ENCODE measurements at places on chromosomes 5 and 9.

DNA sequence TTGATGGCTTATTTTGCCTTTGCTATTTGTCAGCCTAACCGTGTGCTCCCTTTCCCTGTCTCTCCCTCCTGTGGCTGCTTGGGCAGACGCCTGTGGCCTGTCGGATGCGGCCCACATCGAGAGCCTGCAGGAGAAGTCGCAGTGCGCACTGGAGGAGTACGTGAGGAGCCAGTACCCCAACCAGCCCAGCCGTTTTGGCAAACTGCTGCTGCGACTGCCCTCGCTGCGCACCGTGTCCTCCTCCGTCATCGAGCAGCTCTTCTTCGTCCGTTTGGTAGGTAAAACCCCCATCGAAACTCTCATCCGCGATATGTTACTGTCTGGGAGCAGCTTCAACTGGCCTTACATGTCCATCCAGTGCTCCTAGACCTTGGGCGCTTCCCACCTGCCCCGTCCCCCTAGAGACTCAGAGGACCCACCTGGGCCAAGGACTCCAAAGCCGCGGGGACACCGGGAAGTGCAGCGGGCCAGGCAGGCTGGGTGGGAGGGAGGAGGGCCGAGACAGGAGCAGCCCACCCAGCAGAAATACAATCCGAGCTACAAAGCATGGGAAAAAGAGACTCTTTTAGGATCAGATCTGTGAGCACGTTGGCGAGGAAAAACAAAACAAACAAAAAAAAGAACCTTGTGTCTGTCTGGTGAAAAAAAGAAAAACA is 10.6 kb downstream of the NR2F1 start:
- no peak for DNase-seq

- DNase-seq, result no peak
These were observed 52.5 kb upstream of the BOD1 start for GRCh38 chr5:173668910-173669309.

GRCh38 chr5:136605638-136606037 is 240.3 kb upstream of the TRPC7 start:
- no peak for DNase-seq

- DNase-seq, result no peak
These were observed 2.3 kb upstream of the GNAQ start for GRCh38 chr9:78033870-78034269.

DNA sequence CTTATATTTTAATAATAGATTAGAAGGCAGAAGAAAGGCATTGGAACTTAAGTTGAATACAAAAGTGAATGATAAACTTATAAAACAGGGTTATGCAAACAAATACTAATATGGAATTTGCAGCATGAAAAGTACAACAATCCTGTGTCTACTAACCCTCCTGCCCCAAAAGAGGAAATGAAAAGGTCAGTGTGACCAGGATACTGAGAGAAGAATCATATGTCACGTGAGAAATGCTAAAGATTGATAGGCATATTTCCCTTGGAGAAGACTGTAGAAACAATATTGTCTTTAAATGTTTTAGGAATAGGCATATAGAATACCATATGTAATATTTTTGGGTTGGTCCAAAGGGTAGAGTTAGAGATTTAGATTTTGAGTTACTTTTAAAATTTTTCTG is 3.8 kb downstream of the WDR36 start:
- DNase-seq, result no peak

DNA sequence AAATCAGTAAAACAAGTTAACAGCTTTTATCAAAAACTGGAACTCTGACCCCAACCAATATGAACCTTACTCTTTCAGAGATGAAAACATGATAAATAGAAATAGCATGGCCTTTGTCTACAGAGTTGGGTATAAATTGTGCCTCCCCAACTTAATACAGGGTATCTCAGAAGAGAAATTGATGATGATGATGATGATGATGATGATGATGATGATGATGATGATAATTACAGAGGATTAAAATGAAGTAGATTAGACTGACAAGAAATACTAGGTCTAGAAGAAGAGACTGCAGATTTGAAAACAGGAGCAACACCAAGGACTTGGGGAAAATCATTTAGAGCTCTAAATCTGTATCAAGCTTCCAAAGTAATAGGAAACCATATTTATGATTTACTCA is 27.1 kb downstream of the PFDN1 start:
- no peak for DNase-seq

GRCh38 chr9:136472640-136473353 is 10.0 kb downstream of the SEC16A start:
- DNase-seq, result no peak

- peak; percentile 44 for DNase-seq
These were observed 169.1 kb downstream of the CAAP1 start for GRCh38 chr9:26723486-26723885.

DNA sequence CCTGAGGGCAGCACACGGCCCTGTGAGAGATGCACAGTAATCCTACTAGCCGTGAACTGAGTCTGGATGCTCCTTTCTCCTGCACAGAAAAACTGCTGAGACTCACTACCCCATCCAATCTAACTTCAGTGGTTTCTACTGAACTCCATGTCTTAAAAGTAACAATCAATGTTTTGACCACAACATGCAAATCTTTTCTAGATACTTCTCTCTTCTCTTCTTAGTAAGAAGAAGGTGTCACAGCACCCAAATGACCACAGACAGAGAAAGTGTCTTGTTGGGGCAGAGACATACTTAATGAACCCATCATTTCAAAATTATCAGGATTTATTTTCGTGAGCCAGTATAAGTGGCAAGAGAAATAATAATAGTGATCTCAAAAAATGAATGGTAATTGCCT is 285.8 kb upstream of the MEF2C start:
- no peak for DNase-seq

DNA sequence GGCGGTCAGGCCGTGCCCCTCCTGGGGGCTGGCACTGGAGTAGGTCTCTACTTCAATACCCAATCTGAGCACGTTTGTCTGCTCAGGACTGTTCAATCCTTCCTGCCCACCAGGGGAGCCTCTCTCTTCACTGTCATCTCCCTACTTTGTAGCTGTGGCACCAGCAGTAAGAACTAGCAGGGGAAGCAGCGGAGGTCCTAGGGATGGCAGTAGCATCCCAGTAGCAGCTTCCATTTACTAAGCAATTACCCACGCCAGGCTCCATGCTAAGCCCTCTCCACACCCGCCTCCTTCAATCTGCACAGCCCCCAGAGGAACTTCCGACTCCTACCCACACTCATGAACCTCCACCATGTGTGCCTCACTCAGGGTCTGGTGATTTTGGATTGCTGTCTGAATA is 31.7 kb downstream of the FSTL4 start:
- DNase-seq, result no peak

DNA sequence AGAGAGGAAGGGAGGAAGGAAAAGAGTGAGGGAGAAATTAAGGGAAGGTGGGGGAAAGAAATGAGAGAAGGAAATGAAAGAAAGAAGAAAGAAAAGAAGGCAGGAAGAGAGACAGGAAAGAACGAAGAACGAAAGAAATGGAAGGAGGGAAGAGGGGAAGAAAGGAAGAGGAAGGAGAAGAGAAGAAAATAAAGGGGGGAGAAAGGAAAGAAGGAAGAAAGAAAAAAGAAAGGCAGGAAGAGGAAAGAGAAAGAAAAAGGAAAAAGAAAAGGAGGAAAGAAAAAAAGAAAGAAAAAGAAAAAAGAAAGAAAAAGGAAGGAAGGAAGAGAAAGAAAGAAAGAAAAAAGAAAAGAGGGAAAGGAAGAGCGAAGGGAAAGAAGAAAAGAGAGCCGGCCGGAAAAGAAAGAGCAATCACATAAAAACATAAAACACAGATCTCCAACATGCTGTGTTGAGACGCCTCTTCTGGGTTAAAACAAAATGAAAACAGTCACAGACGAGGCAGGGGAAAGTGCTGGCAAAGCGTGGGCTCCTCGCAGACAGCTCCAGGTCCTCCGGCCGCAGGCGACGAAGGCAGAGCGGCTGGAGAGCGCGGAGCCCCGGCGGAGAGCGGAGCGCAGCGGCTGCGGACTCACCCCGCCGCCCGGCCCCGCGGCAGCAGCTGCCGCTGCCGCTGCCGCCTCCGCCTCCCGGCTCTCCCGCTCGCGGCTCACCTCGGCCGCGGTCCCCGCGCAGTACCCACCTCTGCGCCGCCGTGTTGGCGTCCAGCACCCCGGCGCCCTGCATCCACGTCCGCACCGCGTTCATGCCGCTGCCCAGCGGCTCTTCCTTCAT is 896 bp downstream of the EBF1 start:
- peak; percentile 35 for DNase-seq

DNA sequence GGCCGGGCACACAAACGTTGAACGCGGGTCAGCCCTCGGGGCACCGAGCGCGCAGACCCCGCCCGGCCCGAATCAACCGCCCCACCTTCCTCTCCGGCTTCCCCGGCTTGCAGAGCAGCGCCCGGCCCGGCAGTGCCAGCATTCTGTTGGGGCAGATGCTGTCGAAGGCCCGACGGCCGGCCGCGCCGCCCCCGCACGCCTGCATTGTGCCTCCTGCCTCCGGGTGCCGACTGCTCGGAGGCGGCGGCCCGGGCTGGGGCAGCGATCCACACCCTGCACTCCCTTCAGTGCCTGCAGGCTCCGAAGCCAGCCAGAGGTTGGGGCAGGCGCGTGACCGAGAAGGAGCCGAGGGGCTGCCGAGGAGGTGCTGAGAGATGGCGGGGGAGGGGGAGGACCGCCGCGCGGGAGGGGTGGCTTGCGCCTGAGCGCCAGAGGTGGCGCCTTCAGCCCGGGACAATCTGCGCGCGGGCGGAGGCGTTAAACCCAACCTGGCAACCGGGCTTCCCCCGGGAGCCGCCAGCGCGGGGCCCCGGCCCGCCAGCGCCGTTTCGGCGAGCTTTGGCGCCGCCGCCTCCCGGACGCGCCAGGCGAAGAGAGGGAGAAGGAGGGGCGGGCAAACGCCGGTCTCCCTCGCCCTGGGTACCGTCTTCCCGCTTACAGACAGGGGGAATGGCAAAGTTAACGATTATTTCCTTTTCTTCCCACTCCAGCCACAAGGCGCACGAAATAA is at the start of gene MCIDAS:
Gene MCIDAS, minus strand, starts transcription at position 382 of the 730 bp plus-strand sequence. Its CDS starts 177 bp downstream, at position 205.
- DNase-seq, result peak; percentile 70

DNA sequence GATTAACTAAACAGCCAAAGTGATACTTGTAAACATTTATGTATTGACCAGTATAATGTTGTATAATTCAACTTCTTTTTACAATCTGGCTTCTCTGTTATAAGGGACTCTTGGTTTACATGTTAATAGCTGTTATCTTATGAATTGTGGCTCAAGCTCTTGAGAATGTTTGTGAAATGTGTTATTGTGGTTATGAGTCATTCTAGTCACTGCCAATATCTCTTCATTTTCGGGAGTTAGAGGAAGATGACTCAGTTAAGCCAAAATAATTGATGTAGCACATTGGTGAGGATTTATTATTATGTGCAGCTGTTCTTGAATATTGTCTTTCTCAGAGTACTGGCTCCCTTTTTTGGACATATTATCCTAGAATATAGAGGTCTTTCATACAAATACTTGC is 655.2 kb upstream of the RIOK2 start:
- DNase-seq, result peak; percentile 80

- peak; percentile 59 for DNase-seq
These were observed 27.2 kb downstream of the RUSC2 start for GRCh38 chr9:35517131-35517530.

DNA sequence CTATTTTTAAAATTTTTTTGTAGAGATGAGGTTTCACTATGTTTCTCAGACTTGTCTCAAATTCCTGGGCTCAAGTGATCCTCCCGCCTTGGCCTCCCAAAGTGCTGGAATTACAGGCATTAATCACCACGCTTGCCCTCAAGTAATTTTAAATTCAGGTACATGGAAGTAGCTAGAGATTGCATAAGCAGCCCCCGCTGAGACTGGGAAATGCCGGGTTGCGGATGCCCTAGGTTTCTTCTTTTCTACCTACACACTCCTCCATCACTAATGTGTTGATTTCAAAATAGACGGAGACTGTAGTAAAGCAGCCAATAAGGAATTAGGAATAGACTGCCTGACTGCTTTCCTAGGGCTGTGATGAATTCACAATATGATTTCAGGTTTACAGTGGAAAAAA is 202.4 kb downstream of the FANCC start:
- no peak for DNase-seq
